ENCODE measurements at places on chromosomes 11 and 22.

- no peak for DNase-seq
Measured at GRCh38 chr11:118311518-118311917, 7.0 kb downstream of the CD3E start.

DNA sequence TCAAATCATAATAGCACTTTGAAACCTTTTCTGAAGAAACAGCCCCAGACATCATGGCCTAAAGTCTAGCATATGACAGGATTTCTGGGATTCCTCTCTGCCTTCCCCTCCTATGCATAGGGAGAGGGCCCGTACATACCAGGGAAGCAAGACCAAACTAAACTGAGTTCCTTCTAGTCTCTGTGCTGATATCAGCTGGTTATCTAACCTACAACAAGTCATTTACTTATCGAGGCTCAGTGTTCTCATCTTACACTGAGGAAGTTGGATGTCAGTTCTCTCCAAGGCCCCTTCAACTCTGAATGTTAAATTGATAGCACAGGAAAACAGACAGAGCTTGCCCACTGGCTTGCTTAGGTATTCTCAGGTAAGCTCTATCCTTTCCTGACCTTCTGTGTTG lies 17.0 kb upstream of the GRIK4 start:
- DNase-seq, result no peak

DNA sequence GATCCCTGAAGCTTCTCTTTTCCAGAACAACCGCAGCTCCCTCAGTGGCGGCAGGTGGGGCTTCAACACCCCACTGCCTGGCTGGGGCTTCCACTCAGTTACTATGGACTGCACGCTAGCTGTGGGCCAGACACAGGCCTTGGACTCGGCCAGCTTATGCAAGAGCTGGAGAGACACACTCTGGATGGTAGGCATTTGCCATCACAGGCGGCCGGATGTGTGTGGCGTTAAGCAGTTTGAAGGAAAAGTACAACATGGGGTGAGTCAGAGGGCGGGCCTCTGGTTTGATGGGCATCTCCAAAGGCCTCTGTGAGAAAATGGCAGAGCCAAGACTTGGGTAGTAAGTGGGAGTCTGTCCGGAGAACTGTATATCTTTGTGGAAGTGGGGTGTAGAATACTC lies 17.6 kb downstream of the KCNJ4 start:
- DNase-seq, result no peak

DNA sequence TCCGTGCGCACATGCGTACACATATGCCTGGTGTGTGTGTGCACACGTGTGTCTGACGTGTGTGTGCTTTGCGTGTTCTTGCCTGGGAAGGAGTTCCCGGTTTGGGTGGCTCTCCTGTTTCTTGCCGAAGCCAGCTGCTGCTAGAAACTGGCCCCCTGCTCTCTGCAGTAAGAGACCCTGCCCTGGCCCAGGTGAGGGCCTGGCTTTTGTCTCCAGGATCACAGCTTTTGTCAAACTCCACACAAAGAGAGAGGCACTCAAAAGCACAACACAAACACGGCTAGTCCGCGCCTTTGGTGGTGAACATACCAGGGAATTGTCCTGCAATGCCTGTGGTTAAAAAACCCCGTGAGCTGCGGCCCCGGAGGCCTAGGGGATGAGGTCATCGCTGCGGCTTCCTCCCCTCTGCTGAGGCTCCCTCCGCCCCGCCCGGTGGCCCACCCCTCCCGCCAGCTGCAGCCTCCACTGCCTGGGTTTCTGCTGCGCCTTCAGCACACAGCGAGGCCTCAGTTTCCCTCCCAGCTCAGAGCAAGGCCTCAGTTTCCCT lies 88.9 kb downstream of the KCNQ1 start:
- DNase-seq, result no peak

DNA sequence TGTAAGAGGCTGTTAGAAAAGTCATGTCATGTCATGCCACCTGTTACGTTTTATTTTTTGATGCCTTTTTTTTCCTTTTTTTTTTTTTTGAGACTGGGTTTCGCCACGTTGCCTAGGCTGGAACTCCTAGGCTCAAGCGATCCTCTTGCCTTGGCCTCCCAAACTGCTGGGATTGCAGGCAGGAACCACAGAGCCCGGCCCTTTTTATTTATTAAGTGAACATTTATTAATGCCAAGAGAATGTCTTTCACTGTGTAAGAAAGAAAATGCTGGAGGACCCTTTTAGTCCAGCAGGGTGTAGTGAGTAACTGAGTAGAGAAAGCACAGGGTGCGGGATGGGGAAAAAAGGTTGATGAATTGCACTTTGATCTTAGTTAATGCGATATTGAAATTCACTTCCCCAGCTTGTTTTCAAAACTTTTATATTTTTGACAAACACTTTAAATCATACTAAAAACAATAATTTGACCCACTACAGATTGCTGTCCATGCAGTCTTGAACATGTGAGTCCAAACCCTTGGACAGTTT lies 2.3 kb upstream of the XBP1 start:
- DNase-seq, result no peak

GRCh38 chr11:1194977-1195681 lies 27.7 kb upstream of the MUC5B start:
- no peak for DNase-seq

DNA sequence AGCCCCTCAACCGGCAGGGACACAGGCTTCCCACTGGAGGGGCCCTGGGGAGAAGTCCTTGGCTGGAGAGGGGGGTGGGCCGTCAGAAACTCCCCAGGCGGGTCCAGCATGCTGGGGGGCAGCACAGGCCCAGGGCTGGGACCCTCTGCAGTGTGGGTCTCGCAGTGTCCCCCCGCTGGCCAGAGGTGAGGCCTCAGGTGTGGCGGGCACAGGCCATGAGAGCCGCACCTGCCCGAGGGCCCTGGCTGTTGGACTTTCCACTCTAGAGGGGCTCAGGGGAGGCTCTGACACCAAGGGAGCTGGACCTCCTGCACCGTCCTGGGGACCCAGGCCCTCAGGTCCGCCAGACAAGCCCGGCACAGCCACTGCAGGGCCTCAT lies 10.7 kb upstream of the PIM3 start:
- DNase-seq, result no peak

DNA sequence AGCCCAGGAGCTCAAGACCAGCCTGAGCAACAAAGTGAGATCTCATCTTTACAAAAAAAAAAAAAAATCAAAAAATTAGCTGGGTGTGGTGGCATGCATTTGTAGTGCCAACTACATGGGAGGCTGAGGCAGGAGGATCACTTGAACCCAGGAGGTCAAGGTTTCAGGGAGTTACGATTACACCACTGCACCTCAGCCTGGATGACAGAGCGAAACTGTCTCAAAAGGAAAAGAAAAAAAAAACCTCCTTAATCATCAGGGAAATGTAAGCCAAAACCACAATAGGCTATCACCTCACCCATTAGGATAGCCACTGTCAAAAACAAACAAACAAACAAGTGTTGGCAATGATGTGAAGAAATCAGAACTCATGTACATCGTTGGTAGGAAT lies 13.4 kb downstream of the DGCR2 start:
- no peak for DNase-seq

- DNase-seq, result no peak
Measured at GRCh38 chr11:4606231-4607015, 1.6 kb downstream of the TRIM68 start.

DNA sequence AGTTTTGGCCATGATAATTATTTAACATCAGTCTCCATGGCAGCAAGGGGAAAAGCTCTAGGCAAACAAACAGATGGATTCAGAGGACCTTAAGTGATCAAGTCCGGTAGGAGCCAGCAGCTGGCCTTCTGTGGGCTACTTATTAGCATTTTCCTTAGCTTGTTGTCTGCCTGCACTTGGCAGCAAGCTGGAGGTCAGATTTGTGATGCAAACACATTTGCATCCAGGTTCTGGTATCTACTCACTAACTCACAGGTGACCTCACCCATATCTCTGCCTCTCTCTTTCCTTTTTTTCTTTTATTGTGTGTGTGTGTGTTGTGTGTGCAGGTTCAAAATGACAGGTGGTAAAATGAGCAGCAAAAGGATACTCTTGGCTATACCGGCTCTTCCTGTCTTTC lies 32.3 kb downstream of the ARHGAP42 start:
- no peak for DNase-seq

- DNase-seq, result no peak
Measured at GRCh38 chr22:32828150-32828549, 26.6 kb downstream of the TIMP3 start.

Data from stimulated activated CD8-positive, alpha-beta memory T cell treated with anti-CD3 and anti-CD28 coated beads, Interleukin-4, amount 100 ng/mL, for 1 hour (primary cell).